ENCODE measurements at places on chromosomes 12 and 14.
A peak's percentile ranks its signal among the peaks of the same experiment; 100 is the strongest.

- no peaks in the 10 kb centered on the region for H3K36me3 ChIP-seq
- H3K27me3 ChIP-seq = no peaks in the 10 kb centered on the region
- DNase-seq = peak; percentile 22
- H3K4me3 ChIP-seq = no peak overlapping the region
Measured at GRCh38 chr12:70120970-70121369, 122.3 kb upstream of the CNOT2 start.

- no peak for DNase-seq
- H3K36me3 ChIP-seq = no peaks in the 10 kb centered on the region
- H3K27me3 ChIP-seq = no peaks in the 10 kb centered on the region
- no peaks in the 10 kb centered on the region for H3K4me1 ChIP-seq
Measured at GRCh38 chr12:38448991-38449390, 132.4 kb downstream of the ALG10B start.

DNA sequence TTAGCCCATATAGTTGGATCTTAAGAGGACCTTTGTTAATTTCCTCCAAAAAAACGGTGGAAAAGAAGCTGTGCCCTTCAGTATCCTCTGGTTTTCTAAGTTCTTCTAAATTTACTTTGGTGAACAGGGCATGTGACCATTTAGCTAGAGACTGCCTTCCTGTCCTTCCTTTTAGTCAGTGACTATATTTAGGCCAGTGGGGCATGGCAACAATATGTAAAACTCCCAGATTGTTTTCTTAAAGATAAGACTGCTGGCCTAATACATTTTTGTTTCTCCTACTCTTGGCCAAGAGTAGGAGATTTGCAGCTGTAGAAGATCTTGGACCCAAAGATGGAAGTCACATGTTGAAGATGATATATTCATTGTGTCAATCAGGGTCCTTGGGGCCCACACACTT, 325.1 kb upstream of the DCN start:
- peak; percentile 43 for DNase-seq
- no peak overlapping the region for H3K4me3 ChIP-seq
- H3K27me3 ChIP-seq = no peaks in the 10 kb centered on the region

- no peaks in the 10 kb centered on the region for H3K4me1 ChIP-seq
- no peaks in the 10 kb centered on the region for H3K27me3 ChIP-seq
- no peak overlapping the region for H3K4me3 ChIP-seq
- no peak overlapping the region for H3K27ac ChIP-seq
Measured at GRCh38 chr12:28958553-28959195, 190.4 kb upstream of the FAR2 start.

- DNase-seq = no peak
- H3K36me3 ChIP-seq = peaks cover 85% of the 10 kb centered on the region
- no peaks in the 10 kb centered on the region for H3K4me1 ChIP-seq
- H3K4me3 ChIP-seq = no peak overlapping the region
Measured at GRCh38 chr14:99505089-99505488, 23.9 kb downstream of the CCNK start.

DNA sequence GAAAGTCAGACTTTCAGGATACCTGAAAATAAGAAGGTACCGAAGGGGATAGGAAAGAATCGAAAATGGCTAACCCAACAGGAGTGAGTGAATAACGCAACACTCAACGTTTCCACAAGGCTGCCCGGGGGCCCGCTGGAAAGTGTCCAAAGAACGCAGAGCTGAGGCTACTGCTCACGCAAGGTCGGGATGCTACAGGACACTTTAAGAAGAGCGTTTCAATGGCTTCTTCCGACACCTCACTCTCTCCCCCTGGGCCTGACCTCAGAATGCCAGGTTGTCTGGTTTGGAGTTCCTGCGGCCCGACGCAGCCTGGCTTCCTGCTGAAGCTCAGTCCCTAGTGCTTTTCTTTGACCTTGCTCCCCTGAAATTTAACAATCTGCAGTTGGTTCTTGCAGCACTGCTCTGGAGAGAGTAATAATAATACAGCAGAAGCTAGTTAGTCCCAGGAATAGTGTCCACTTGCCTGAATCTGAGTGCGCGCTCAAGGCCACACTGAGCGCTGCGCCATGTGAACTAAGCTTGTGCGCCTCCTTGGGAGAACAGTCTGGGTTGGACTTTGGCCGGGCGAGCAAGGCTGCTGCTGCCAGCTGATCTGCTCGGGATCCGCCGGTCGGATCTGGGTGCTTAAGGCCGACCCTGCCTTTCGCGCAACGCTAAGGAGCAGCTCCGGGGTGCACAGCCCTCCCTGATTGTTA, 2.0 kb upstream of the ALX1 start:
- no peak overlapping the region for H3K27ac ChIP-seq
- no peak for DNase-seq
- no peak overlapping the region for H3K4me3 ChIP-seq
- peaks cover 56% of the 10 kb centered on the region for H3K27me3 ChIP-seq

- peak overlapping the region; percentile 0 for H3K27ac ChIP-seq
- no peaks in the 10 kb centered on the region for H3K36me3 ChIP-seq
- DNase-seq = no peak
Measured at GRCh38 chr14:34649344-34649743, 19.4 kb upstream of the SNX6 start.

GRCh38 chr14:76376409-76376877, 506 bp downstream of the ESRRB start:
- H3K4me3 ChIP-seq = no peak overlapping the region
- H3K4me1 ChIP-seq = peaks cover 18% of the 10 kb centered on the region
- no peak overlapping the region for H3K27ac ChIP-seq
- no peak for DNase-seq
- H3K27me3 ChIP-seq = peaks cover 92% of the 10 kb centered on the region

- peaks cover 2% of the 10 kb centered on the region for H3K27me3 ChIP-seq
- H3K4me3 ChIP-seq = no peak overlapping the region
- no peak for DNase-seq
- no peaks in the 10 kb centered on the region for H3K36me3 ChIP-seq
Measured at GRCh38 chr12:104942075-104942474, 16.0 kb downstream of the SLC41A2 start.

- no peaks in the 10 kb centered on the region for H3K36me3 ChIP-seq
- no peak for DNase-seq
- H3K27ac ChIP-seq = no peak overlapping the region
- no peaks in the 10 kb centered on the region for H3K4me1 ChIP-seq
- no peak overlapping the region for H3K4me3 ChIP-seq
Measured at GRCh38 chr12:26492406-26492805, 297.0 kb downstream of the SSPN start.

- H3K27me3 ChIP-seq = no peaks in the 10 kb centered on the region
- no peak for DNase-seq
- no peaks in the 10 kb centered on the region for H3K36me3 ChIP-seq
Measured at GRCh38 chr12:9758119-9758518, 2.6 kb downstream of the CD69 start.

DNA sequence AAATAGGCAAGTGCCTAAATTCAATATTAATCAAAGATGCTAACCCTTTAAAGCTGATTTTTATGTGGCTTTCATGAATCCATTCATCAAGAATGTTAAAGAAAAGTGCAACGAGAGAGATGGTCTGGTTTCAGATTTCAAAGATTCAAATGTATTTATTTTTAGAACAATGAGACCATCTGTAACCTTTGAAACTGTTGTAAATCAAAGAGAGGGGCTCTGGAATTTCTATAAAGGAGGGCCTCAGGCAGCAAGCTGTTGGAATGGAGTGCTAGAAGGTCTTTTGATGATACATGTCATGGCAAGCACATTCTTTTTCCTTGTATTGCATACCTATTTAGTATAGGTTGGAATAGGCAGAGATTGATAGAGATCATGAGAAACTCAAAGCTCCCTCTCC, 433.0 kb downstream of the LRIG3 start:
- no peak overlapping the region for H3K4me3 ChIP-seq
- DNase-seq = no peak
- H3K27ac ChIP-seq = no peak overlapping the region
- no peaks in the 10 kb centered on the region for H3K36me3 ChIP-seq
- no peaks in the 10 kb centered on the region for H3K4me1 ChIP-seq

DNA sequence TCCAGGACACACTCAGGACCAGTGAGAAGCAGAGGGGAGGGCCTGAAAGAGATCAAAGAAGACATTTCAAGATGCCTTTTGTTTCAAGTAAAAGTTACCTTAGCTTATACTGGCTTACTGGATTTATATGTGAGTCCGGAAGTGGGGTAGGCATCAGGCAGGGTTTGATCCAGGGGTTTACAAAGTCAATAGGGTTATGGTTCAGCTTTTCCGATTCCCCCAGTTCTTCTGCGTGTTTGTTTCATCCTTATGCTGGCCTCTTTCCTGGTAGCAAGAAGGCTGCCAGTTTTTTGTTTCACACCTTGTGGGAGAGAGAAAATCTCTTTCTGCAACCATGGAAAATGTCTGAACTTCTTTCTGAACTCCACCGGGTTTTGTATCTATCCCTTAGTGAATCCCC, 126.3 kb downstream of the ESRRB start:
- no peak overlapping the region for H3K27ac ChIP-seq
- no peaks in the 10 kb centered on the region for H3K36me3 ChIP-seq
- DNase-seq = no peak
- peaks cover 11% of the 10 kb centered on the region for H3K4me1 ChIP-seq
- H3K4me3 ChIP-seq = no peak overlapping the region
- H3K27me3 ChIP-seq = no peaks in the 10 kb centered on the region

- no peak overlapping the region for H3K4me3 ChIP-seq
- no peak overlapping the region for H3K27ac ChIP-seq
- no peak for DNase-seq
- H3K4me1 ChIP-seq = peaks cover 2% of the 10 kb centered on the region
- no peaks in the 10 kb centered on the region for H3K27me3 ChIP-seq
Measured at GRCh38 chr14:53336729-53337128, 183.6 kb upstream of the DDHD1 start.

- peaks cover 2% of the 10 kb centered on the region for H3K4me1 ChIP-seq
- DNase-seq = no peak
- no peak overlapping the region for H3K27ac ChIP-seq
- no peaks in the 10 kb centered on the region for H3K27me3 ChIP-seq
Measured at GRCh38 chr14:103031956-103032355, 25.4 kb downstream of the CDC42BPB start.

GRCh38 chr12:120051535-120051934, 62.5 kb downstream of the BICDL1 start:
- H3K27me3 ChIP-seq = no peaks in the 10 kb centered on the region
- H3K4me3 ChIP-seq = no peak overlapping the region
- DNase-seq = no peak
- no peaks in the 10 kb centered on the region for H3K36me3 ChIP-seq

- H3K27ac ChIP-seq = no peak overlapping the region
- H3K4me1 ChIP-seq = peaks cover 26% of the 10 kb centered on the region
- peak; percentile 82 for DNase-seq
- no peaks in the 10 kb centered on the region for H3K27me3 ChIP-seq
Measured at GRCh38 chr12:96225044-96225855, 31.1 kb downstream of the ELK3 start.

GRCh38 chr12:111643427-111643826, 42.3 kb downstream of the BRAP start:
- H3K27ac ChIP-seq = no peak overlapping the region
- DNase-seq = no peak
- H3K36me3 ChIP-seq = peaks cover 37% of the 10 kb centered on the region
- H3K27me3 ChIP-seq = no peaks in the 10 kb centered on the region
- no peak overlapping the region for H3K4me3 ChIP-seq

- no peak overlapping the region for H3K4me3 ChIP-seq
- peak; percentile 86 for DNase-seq
- H3K27me3 ChIP-seq = no peaks in the 10 kb centered on the region
Measured at GRCh38 chr12:25970916-25971653, 12.6 kb downstream of the RASSF8 start.

- no peak for DNase-seq
- H3K36me3 ChIP-seq = no peaks in the 10 kb centered on the region
- no peak overlapping the region for H3K27ac ChIP-seq
- no peak overlapping the region for H3K4me3 ChIP-seq
- H3K4me1 ChIP-seq = no peaks in the 10 kb centered on the region
- H3K27me3 ChIP-seq = peaks cover 2% of the 10 kb centered on the region
Measured at GRCh38 chr14:87805315-87805723, 187.7 kb downstream of the GALC start.

DNA sequence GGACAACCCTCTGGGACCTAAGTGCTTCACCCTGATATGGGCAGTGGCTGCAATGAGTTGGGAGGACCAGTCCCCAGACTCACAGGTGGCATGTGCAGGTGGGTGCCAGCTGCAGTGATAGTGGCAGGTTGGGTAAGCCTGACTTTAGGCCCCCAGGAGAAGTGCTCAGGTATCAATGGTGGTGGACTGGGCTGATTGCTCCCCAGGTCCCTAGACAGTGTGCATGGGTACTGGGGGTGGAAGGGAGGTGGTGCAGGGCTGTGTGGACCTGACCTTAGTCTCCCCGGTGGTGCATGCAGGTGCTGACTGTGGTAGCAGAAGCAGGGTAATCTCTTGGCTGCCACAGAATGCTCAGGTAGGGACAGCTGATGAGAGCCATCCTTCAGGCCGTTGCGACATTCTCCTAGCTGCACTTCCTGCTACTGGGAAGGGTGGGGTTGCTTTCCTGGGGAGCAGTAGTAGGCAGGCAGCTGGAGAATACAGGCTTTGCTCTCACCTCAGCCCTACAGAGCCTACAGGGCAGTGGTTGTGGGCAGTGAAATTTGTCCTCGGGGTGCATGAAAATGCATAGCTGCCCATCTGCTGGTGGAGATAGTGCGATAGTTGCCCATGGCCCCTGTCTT, 33.3 kb upstream of the CCND2 start:
- H3K4me3 ChIP-seq = no peak overlapping the region
- no peak for DNase-seq
- H3K27ac ChIP-seq = no peak overlapping the region

- no peak overlapping the region for H3K27ac ChIP-seq
- H3K4me1 ChIP-seq = peaks cover 34% of the 10 kb centered on the region
- H3K36me3 ChIP-seq = no peaks in the 10 kb centered on the region
- no peak for DNase-seq
- no peak overlapping the region for H3K4me3 ChIP-seq
Measured at GRCh38 chr14:100398044-100398443, 74.9 kb downstream of the SLC25A47 start.

DNA sequence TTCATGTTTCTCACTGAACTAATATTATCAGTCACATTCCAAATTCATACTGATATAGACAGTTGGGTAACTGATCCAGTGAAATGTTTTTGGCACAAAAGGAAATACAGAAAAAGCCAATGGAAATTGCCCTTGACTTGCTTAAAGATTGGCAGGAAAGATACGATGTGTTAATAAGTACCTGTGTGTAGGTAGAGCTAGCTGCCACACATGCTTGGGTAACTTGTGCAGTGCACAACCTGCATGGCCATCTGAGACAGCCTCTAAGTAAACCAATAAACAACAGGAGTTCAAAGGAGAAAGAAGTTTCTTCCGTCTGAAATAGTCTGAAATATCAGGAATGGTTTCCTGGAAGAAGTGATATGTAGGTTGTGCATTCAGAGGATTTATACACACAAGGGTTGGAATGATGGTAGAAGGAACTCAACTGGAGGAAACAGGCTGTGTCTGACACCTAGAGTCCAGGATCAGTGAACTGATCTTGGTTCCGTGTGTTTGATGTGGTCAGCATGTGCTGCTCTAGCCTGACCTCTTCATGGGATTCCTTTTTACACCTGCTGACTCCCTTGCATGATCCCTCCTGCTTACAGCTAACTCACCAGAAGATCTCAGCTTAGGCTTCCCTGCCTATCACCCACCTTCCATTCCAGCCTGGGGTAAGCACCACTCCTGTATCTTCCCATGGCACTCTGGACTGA, 81.4 kb upstream of the KRR1 start:
- H3K36me3 ChIP-seq = no peaks in the 10 kb centered on the region
- H3K27me3 ChIP-seq = no peaks in the 10 kb centered on the region
- H3K4me3 ChIP-seq = no peak overlapping the region
- no peaks in the 10 kb centered on the region for H3K4me1 ChIP-seq
- DNase-seq = no peak

- no peak overlapping the region for H3K27ac ChIP-seq
- no peaks in the 10 kb centered on the region for H3K4me1 ChIP-seq
- no peak overlapping the region for H3K4me3 ChIP-seq
- H3K36me3 ChIP-seq = no peaks in the 10 kb centered on the region
- H3K27me3 ChIP-seq = no peaks in the 10 kb centered on the region
Measured at GRCh38 chr12:85489194-85489593, 209.2 kb downstream of the ALX1 start.

Data from muscle of leg (tissue), 16 donors.